ENCODE measurements at places on chromosomes 7 and 10.

DNA sequence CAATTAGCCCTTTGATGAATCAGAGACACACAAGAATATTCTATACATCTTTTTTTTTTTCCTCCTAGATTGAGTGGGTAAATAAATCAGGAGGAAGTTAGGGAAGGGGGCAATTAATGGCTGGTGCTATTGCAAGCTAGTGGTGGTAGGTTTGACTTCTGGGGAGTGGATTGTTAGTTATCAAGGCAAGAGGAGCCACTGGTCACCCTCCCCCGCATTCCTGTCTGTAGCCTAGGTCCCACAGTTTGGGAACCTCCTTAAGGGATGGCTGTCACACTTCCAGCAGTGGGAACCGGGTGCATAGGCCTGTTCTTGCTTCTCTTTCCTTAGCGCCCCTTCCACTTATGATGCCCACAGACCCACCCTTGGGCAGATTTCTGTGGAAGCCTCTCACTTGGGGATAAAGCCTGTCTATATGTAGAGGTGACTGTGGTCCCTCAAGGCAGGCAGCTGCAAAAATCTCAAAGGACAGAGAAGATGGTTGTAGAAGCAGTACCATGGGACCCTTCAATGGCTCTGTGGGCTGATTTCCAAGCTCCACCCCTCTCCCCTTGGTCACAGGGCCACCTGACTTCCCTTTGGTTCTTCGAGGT lies 2.3 kb upstream of the ADCK2 start:
- DNase-seq: no peak

GRCh38 chr10:52571516-52572182 lies 200.9 kb downstream of the MBL2 start:
- no peak for DNase-seq

- no peak for DNase-seq
These were observed 502.3 kb upstream of the ZMIZ1 start for GRCh38 chr10:78566284-78567111.

DNA sequence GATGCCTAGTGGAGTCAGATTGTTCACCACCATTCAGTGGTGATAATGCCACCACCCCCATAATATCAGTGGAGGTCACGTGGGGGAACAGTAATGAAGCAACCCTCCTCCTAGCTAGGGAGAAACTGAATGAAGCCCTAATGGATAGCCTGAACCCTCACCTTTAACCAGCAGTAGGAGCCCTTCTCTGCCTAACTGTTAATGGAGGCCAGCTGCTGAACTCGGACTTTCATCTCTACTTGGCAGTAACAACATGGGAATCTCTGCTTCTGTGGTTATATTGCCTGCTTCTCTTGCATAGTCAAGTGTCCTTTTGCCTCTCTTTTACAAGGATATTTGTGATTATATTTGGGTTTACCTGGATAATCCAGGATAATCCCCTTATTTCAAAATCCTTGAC lies 1097.9 kb downstream of the REEP3 start:
- DNase-seq: no peak

- DNase-seq: no peak
These were observed 27.7 kb downstream of the ZNF277 start for GRCh38 chr7:112234147-112234546.

- DNase-seq: no peak
These were observed 158.9 kb upstream of the GPR26 start for GRCh38 chr10:123507298-123507697.

DNA sequence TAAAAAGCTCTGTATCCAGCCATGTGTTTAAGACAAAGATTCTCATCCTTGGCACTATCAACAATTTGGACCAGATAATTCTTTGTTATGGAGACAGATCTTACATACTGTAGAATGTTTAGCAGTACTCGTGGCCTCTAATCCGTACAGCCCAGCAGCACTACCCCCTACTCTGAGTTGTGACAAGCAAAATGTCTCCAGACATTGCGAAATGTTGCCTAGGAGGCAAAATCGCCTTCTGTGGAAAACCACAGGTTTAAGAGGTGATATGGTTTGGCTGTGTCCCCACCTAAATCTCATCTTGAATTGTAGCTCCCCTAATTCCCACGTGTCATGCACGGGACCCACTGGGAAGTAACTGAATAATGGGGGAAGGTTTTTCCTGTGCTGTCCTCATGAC lies 186.7 kb downstream of the CHCHD3 start:
- no peak for DNase-seq

- DNase-seq: no peak
These were observed 51.2 kb upstream of the BMPER start for GRCh38 chr7:33854178-33854577.

DNA sequence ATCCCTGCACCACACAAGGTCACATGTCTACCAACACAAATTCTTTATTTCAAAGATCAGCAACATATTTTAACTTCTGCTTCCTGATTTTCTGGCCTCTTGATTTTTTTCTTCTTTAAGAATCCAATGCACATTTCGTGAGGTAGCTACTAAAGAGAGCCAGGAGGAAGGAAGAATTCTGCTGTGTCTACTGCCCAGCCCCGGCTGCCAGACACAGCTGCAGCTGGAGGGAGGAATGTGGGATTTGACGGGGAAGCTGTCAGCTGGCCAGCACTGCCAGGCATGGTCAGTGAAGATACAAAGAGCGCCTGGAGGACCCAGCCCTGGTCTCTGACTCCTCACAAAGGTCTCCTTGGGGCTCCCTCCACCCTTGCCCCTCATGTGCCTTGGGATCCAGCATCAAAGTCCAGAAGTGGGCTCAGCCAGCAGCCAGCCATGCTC lies 6.9 kb upstream of the AOC1 start:
- no peak for DNase-seq

GRCh38 chr7:5567790-5568189 lies 144.2 kb upstream of the TNRC18 start:
- DNase-seq: no peak

GRCh38 chr10:132476146-132477065 lies 61.2 kb upstream of the INPP5A start:
- no peak for DNase-seq

DNA sequence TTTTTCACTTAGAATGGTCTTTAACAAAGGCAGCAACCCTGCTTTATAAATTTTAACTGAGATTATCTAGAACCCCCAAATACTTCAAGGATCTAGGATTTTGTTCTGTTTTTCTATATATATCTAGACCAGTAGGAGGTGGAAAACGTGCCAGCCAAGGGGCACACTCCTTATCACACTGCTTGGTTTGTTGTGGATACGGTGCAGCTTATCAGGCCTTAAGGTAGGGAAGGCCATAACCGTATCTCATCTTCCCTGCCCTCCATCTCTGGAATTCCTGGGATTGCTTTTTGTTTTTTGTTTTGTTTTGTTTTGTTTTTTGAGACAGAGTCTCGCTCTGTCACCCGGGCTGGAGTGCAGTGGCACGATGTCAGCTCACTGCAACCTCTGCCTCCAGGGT lies 75.4 kb downstream of the MPLKIP start:
- DNase-seq: no peak

GRCh38 chr7:16432425-16432731 lies 11.0 kb upstream of the CRPPA start:
- no peak for DNase-seq

DNA sequence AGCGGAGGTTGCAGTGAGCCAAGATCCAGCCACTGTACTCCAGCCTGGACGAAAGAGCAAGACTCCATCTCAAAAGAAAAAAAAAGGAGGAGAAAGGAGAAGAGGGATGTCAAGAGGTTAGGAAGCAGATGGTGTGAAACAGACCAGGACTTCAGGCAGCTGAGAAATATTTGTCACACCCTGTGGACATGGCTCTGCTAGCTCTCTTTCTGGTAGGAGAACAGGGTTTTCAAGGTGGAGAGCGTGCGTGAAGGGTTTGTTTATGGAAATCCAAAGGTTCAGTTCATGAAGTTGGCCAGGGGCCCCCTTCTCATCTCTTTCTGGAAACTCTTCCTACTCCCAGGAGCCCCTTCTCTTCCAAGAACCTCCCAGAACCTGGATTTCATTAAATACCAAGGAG lies 110.8 kb upstream of the GALNT17 start:
- no peak for DNase-seq

DNA sequence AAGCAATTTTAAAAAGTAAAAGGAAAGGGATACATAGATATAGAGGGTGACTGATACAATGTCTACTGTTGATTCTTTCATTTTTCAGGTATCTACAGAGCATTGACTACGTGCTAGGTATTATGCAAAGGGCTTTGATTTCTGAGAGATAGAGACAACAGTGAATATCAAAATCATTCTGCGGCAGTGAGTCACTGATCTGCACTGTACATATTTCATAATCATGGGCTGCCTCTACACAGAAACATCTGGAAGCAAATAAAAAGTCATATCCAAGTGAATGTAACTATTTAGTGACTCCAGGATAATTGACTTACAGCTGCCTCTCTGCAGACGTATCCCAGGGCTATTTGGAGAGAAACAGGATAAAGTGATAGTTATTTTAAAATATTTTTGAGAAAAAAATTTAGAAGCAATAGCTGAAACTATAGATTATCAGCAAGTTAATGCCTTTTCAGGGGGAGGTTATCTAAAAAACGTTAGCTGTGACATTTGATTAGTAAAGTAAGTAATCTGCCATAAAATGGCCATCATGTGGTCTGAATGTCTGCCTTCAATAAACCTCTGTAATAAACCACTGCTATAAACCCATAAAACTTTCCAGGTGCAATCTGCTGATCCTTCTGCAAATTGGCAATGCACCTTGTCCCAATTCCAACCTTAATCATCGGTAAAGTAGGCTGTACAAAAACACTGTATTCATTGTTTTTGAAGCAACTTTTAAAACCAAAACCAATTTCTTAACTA lies 43.7 kb downstream of the CPXM2 start:
- DNase-seq: no peak

- no peak for DNase-seq
These were observed 14.4 kb downstream of the TAS2R41 start for GRCh38 chr7:143492043-143492471.

GRCh38 chr7:1662101-1662500 lies 8.0 kb upstream of the ELFN1 start:
- no peak for DNase-seq

GRCh38 chr7:96479015-96479645 lies 157.2 kb upstream of the SLC25A13 start:
- no peak for DNase-seq

- peak; percentile 14 for DNase-seq
These were observed 10.4 kb downstream of the GRM3 start for GRCh38 chr7:86653919-86654659.

DNA sequence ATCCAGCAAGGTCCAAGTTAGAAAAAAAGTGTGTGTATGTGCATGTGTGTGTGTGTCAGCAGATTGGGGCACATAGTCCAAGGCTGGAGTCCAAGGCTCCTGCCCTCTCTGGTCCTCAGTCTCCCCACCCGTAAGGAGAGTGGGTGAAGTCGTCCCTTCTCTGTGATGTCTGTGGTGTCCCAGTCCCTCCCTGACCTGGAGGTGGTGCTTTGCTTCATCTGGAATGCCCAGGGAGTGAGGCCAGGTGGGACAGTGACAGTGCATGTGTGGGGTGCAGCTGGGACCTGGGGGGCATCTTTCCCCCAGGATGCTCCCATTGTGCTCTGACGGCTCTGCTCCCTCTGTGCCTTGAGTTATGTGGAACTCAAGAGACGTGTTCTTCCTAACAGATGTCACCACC lies 18.0 kb downstream of the AQP1 start:
- peak; percentile 0 for DNase-seq

- DNase-seq: no peak
These were observed 4.8 kb upstream of the OR9A4 start for GRCh38 chr7:141911391-141911790.

DNA sequence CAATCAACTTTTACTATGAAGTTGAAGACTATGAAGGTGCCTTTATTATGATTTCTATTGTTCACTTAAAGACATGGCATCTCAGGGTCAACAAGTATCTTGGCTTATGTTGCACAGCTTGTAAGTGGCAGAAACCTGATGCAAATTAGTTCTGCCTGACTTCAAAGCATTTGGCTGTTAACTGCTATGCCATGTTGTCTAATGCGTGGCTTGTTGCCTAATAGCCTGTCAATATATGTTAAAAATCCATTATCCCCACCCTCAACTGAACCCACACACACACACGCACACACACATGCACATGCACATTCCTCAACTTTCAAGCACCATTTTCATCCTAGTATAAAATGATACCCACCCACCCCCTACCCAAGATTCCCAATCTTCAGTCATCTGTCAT lies 217.1 kb downstream of the NRG3 start:
- no peak for DNase-seq

- DNase-seq: no peak
These were observed 180.6 kb upstream of the CHRM2 start for GRCh38 chr7:136687693-136688322.

DNA sequence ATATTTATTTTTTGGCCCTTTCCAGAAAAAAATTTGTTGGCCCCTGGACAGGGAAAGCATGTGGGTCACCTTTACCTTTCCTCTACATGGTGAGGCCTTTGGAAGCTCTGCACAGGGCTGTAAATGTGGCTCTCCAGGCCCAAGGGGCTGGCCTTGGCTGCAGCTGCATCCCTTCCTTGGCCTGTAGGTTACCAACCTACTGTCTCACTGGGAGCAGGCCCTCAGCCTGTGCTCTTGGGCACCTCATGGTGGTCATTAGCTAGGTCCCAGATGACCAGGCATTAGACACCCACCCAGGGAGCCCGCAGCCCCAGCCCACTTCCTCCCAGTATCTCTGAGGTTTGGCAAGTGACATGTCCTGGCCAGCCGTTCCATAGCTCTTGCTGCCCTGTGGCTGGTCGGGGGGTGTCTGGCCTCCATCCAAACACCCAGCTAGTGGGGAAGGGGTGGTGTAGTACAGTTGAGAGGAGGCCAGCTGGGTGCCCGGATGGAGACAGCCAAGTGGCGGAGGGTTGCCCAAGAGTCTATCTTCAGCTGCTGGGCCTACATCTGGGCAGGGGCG lies 7.1 kb upstream of the CPA5 start:
- no peak for DNase-seq

- no peak for DNase-seq
These were observed 14.9 kb downstream of the SMURF1 start for GRCh38 chr7:99129001-99129400.

GRCh38 chr10:33067481-33067880 lies 109.5 kb upstream of the ITGB1 start:
- DNase-seq: no peak

- DNase-seq: peak; percentile 5
These were observed 584 bp upstream of the RUNDC3B start for GRCh38 chr7:87627634-87627994.

DNA sequence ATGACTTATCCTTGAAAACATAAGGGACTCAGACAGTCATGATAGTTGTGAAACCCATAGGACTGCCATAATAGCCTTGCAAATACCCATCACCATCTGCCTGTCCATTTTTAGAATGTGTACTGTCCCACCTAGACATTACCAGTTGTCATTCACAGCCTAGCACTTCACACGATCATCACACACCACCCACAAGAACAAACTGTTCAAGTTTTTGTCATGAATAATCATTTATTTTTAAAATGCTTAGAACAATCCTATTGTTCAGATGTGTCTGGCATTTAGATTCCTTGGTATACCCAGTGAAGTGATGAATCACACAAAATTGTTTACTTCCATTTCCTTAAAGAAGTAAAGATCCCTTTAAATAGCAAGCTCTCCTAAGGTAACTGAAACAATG lies 46.6 kb downstream of the CCDC3 start:
- no peak for DNase-seq

GRCh38 chr10:61481597-61481996 lies 28.4 kb upstream of the TMEM26 start:
- no peak for DNase-seq

Data from frontal cortex (tissue), 4 donors.